Breast epithelium (tissue), 4 donors: ENCODE measurements at places on chromosomes 4 and X. TPM values are rescaled to one million over a fixed set of nuclear protein-coding genes. Genes with fewer than 3 reads are reported as not detected.

GRCh38 chr4:25872851-25873631 is 10.3 kb upstream of the SEL1L3 start:
- H3K27me3 ChIP-seq, result no peaks in the 10 kb centered on the region
- H3K4me1 ChIP-seq, result no peaks in the 10 kb centered on the region
- no peak for DNase-seq
- H3K4me3 ChIP-seq, result no peak overlapping the region
- no peak overlapping the region for H3K27ac ChIP-seq
- H3K36me3 ChIP-seq, result no peaks in the 10 kb centered on the region

DNA sequence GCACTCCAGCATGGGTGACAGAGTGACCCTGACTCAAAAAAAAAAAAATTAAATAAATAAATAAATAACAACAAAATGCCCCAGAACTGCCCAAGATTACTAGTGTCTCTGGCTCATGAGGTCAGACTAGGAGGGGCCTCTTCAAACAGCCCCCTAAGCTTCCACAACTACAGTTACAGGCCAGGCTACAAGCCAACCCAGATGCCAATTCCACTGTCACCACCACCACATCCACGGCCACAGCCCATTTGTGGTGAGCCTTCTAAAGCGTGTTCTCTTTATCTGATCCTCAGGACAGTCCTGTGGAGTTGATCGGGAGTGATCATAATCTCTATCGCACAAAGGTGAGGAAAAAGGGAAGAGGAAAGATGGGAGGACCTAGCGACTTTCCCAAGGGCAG is 36.6 kb downstream of the IGFBP7 start:
- no peak overlapping the region for H3K27ac ChIP-seq
- no peak for DNase-seq
- no peaks in the 10 kb centered on the region for H3K27me3 ChIP-seq
- no peaks in the 10 kb centered on the region for H3K36me3 ChIP-seq
- H3K4me3 ChIP-seq, result no peak overlapping the region

- H3K27me3 ChIP-seq, result no peaks in the 10 kb centered on the region
- no peaks in the 10 kb centered on the region for H3K4me1 ChIP-seq
- H3K36me3 ChIP-seq, result no peaks in the 10 kb centered on the region
- no peak overlapping the region for H3K4me3 ChIP-seq
These were observed 4.9 kb downstream of the UGT8 start for GRCh38 chr4:114603497-114603896.

DNA sequence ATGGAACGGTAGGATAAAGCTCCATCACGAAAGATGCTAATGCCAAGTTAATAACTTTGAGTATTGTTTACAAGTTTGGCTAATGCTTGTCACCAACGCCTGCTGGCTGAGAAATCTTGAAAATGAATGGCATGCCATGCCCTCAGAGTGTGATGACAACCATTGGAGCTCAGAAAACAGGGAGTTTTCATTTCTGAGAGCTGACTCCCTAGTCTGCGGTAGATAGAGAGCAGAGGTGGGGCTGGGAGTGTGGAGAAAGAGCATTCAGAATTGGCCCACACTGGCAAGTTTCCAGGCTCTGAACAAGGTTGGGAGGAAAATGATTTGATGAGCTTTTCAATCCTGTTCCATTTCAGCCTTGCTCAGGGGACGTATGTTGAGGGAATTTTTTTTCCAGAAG is 183.9 kb downstream of the CPEB2 start:
- H3K4me3 ChIP-seq, result no peak overlapping the region
- H3K27me3 ChIP-seq, result no peaks in the 10 kb centered on the region
- H3K4me1 ChIP-seq, result no peaks in the 10 kb centered on the region

DNA sequence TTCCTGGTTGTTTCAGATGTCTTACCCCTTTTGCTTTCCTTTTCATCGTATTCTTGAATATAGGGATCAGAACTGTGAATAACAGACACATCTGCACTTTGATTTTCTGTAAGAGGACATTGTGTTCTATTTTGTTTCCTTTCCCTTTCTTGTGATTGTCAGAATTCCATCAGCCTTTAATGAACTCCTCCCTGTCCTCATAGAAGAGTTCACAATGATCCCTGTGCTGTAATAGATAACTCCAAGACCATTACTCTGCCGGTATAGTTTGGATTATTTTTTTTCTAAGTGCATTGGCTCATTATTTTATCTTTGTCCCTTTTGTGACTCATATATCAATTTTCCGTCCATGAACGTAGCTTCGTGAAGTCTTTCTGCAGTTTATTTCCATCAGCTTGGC is 59.7 kb upstream of the PRDM8 start:
- no peak for DNase-seq
- H3K27me3 ChIP-seq, result no peaks in the 10 kb centered on the region
- H3K4me1 ChIP-seq, result no peaks in the 10 kb centered on the region
- no peak overlapping the region for H3K4me3 ChIP-seq
- no peaks in the 10 kb centered on the region for H3K36me3 ChIP-seq

GRCh38 chrX:39065051-39065871 is 264.0 kb downstream of the MID1IP1 start:
- no peaks in the 10 kb centered on the region for H3K36me3 ChIP-seq
- no peak for DNase-seq
- no peaks in the 10 kb centered on the region for H3K4me1 ChIP-seq
- H3K27me3 ChIP-seq, result no peaks in the 10 kb centered on the region
- H3K27ac ChIP-seq, result no peak overlapping the region
- H3K4me3 ChIP-seq, result no peak overlapping the region

DNA sequence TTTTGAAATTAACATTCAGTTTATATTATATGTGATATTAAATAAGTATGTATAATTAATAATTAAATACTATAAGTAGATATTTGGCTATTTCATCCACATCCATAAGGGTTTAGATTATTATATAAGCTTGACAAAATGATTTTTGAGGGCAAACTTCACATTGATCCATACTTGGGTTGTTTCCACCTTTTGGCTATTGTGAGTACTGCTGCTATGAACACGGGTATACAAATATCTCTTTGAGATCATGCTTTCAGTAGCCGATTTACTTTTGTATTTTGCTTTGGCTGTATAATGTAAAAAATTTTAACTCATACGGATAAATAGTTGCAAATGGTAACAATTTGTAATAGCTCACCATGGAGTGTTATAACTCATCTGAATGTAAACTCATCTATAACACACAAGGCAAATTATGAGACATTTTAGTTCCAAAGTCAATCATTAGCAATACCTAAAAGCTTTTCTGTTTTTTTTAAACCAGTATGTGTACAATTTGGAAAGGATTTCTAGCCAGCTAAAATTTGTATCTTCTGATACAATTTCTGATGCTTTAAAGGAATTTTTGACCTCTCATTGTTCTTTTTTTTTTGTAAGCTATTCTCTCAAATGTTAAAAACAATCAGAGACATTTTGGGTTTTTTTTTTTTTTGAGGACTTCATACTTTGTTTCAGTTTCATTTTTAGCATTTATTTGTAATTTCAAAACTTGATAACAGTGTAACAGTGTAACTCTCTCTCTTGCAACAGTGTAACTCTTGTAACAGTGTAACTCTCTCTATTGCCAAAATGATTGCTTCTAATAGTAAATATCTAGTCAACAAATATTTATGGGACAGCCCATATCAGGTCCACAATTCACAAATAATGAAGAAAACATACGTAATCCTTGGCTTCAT is 51.8 kb upstream of the ARX start:
- no peaks in the 10 kb centered on the region for H3K36me3 ChIP-seq
- no peak overlapping the region for H3K4me3 ChIP-seq
- no peak overlapping the region for H3K27ac ChIP-seq
- DNase-seq, result no peak
- H3K4me1 ChIP-seq, result no peaks in the 10 kb centered on the region

DNA sequence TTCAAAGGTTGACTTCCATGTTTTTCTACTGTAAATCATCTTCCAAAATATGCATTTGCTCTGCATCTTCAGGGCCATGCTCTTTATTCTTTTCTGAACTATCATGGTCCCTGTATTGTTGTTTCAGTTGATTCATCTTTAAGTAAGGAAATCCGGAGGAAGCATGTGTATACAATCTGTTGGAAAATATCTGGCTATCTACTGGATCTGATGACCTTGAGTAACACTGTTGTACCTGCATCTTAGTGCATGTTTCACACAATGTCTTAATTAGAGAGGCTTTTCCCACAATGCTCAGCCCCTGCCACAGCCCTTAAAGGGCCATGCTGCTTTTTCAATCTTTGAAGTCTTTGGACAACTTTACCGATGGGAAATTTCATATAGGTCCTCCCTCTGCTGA is 61.8 kb upstream of the SH3RF1 start:
- no peak for DNase-seq
- H3K4me3 ChIP-seq, result no peak overlapping the region

DNA sequence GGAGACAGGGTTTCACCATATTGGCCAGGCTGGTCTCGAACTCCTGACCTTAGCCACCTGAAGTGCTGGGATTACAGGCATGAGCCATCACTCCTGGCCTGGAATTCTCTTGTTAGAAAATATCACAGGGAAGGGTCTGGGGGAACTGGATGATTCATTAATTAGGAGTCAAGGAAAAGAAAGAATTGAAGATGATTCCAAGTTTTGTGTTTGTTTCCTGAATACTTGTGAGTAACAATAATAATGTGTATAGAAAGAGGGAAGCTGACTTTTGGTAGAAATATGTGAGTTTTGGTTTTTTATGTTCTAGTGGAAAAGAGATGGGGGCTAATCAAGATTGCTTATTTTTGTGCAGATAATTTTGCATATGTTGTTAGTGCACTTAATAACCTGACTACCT is 77.3 kb upstream of the CLNK start:
- H3K4me1 ChIP-seq, result no peaks in the 10 kb centered on the region
- DNase-seq, result no peak
- no peaks in the 10 kb centered on the region for H3K36me3 ChIP-seq
- no peak overlapping the region for H3K27ac ChIP-seq
- H3K27me3 ChIP-seq, result no peaks in the 10 kb centered on the region

- no peaks in the 10 kb centered on the region for H3K27me3 ChIP-seq
- no peaks in the 10 kb centered on the region for H3K4me1 ChIP-seq
- H3K36me3 ChIP-seq, result no peaks in the 10 kb centered on the region
- no peak overlapping the region for H3K27ac ChIP-seq
These were observed 132.7 kb downstream of the CPZ start for GRCh38 chr4:8725071-8725841.

DNA sequence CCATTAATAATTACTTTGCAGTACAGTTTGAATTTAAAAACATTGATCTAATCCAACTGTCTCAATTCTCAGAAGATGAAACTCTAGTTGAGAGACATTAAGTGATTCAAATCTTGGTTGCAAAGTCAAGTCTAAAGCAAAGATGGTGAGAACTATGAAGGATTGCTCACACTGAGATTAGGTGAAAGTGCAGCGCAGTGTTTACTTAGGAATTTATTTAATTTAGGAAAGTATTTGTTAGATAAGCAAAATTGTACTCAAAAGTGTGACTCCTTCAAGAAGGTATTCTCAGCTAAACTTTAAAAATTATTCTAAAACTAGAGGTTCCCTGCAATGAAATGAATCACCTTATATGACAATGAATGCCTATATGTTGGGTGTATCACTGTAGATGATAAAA is 454.9 kb downstream of the PDGFC start:
- H3K4me3 ChIP-seq, result no peak overlapping the region
- H3K27ac ChIP-seq, result no peak overlapping the region
- H3K27me3 ChIP-seq, result no peaks in the 10 kb centered on the region
- DNase-seq, result no peak
- no peaks in the 10 kb centered on the region for H3K36me3 ChIP-seq

DNA sequence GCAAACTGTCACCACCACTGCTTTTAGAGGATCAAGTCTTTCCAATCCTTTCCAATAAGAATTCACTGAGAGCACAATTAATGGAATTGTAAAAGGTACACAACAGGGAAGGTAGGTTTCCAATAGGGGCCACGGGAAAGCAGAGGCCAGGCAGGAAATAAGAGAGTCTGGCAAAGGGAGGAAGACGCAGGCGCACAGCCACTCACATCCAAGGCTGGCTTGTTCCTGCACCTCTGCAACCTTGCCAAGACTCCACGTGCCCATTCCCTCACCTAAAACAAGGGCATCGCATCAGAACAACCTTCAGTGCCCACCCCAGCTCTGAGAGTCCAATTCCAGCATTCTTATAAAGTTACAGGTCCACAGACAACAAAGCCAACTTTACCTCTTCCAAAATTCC is 81.2 kb downstream of the AFAP1 start:
- no peak overlapping the region for H3K4me3 ChIP-seq
- H3K27me3 ChIP-seq, result no peaks in the 10 kb centered on the region
- no peak overlapping the region for H3K27ac ChIP-seq
- DNase-seq, result no peak
- no peaks in the 10 kb centered on the region for H3K4me1 ChIP-seq

- DNase-seq, result no peak
- no peaks in the 10 kb centered on the region for H3K4me1 ChIP-seq
- no peaks in the 10 kb centered on the region for H3K36me3 ChIP-seq
- H3K4me3 ChIP-seq, result no peak overlapping the region
These were observed 81.6 kb downstream of the GPAT3 start for GRCh38 chr4:83617371-83618035.

DNA sequence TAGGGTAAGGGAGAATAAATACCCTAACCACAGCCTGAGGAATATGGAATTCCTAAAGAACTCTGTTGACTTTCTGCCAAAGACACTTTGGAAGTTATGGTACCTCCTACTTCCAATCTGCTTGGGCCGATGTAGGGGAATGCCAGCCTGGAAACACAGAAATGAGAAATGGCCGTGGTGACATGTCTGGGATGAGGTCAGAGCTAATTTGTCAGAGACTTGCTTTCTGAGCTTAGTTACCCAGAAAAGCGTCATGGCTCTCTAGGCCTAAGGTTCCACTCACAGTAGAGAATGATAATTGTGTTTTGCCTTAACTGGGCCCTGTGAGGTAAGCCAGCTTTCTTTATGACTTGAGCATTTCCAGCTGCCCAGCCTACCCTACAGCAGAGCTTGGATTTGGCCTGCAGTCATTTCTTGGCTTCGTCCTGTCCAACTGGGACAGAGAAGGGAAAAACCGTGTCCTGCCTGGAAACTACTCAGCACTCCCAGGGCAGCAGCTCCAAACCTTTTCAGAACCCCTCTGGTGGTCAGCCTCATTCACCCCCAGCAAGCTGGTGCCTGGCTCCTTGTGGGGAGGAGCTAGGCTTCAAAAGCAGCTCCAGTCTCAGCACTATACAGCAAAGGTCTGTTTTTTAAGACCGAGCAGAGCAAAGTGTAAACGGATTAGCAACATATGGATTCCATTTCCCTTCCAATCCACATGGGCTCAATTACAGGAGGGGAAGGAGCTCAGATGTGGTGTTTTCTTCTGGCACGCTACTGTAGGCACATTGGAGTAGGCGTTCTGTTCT is 92.3 kb downstream of the RLIM start:
- no peaks in the 10 kb centered on the region for H3K36me3 ChIP-seq
- DNase-seq, result no peak
- no peak overlapping the region for H3K4me3 ChIP-seq
- no peak overlapping the region for H3K27ac ChIP-seq
- H3K27me3 ChIP-seq, result no peaks in the 10 kb centered on the region
- H3K4me1 ChIP-seq, result no peaks in the 10 kb centered on the region

POF1B gene
- 19.5 TPM for total RNA-seq

KIT gene
- total RNA-seq, result 297 TPM

ZNF330 gene
- total RNA-seq, result 38.3 TPM

SLC30A9 gene
- 37.4 TPM for total RNA-seq

SPANXA1 gene
- not detected for total RNA-seq
